Activated CD8-positive, alpha-beta memory T cell treated with anti-CD3 and anti-CD28 coated beads for 24 hours (primary cell): ENCODE measurements at places on chromosomes 12 and 14.
A peak's percentile ranks its signal among the peaks of the same experiment; 100 is the strongest.

DNA sequence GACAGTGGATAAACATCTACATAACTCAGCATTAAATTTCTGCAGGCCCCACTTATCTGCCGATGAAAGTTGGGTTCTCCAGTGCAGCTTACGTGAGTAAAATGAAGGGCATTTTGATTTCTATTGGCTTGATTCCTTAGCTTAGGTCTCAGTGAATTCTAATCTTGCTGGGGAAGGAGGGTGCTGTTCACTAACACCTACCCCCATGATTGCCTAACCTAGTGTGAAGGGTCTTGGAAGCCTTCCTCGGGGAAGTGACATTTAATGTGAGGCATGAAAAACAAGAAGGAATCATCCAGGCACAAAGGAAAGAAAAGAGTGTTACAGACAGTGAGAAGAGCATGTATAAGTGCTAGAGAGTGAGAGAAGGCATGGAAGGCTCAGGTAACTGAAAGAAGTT is 81.0 kb downstream of the DAAM1 start:
- DNase-seq = no peak

DNA sequence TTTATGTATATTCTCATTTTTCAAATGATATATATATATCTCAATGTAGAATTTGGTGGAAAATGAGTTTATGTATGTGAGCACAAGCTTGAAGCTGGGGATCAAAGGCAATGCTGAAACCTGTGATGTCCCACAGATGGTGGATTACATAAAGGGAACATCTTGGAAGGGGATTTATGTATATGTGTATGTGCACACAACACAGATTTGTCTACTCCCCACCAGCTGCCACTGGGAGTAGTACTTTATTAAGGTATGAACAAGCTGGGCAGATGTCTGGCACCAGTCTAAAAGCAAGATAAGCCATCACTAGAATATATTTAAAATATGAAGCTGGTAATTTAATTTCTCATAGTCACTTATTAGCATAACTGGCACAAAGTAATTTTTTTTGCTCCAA is 895.6 kb downstream of the SLC6A15 start:
- no peak for DNase-seq

GRCh38 chr12:42482748-42483520 is 106.6 kb downstream of the PRICKLE1 start:
- DNase-seq = peak; percentile 83

DNA sequence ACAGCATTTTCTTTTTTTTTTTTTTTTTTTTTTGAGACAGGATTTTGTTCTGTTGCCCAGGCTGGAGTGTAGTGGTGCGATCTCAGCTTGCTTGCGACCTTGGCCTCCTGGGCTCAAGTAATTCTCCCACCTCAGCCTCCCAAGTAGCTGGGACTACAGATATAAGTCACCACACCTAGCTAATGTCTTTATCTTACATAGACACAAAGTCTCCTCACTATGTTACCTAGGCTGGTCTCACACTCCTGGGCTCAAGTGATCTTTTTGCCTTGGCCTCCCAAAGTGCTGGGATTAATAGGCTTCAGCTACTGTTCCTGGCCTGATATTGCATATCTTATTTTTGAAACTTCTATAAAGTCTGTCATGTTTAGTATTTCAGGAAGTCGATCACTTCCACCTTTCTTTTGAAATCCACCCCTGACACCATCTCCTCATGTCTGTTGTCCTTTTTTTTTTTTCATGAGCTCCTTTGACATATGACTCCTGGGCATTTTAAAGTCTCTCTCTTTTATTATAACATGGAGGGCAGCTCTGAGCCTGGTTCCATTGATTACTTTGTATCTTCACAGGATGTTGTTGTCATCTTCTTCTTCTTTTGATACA is 5.9 kb upstream of the A2ML1 start:
- no peak for DNase-seq

GRCh38 chr12:63668028-63668799 is at the start of gene DPY19L2:
TSS of gene DPY19L2 (minus strand) at chr12:63668493. CDS start at chr12:63668393, 100 bp downstream.
- DNase-seq = peak; percentile 82

DNA sequence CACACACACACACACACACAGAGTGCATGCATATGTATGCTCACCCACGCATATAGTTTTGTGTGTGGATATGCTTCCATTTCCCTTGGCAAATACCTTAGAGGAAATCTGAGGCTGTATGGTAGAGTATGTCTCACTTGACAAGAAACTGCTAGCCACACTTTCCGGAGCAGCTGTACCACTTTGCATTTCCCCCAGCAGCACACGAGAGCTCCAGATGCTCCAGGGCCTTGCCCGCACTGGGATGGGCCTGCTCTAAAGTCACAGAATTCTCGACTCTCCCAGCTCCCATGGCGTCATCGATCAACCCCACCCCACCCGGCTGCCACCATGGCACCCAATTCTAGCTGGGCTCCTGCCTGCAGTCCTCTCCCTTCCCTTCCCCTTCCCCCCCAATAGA is 21.9 kb downstream of the CLMN start:
- DNase-seq = no peak

GRCh38 chr12:8038659-8039114 is 6.2 kb downstream of the FOXJ2 start:
- peak; percentile 67 for DNase-seq

- DNase-seq = no peak
Measured at GRCh38 chr14:34649344-34649743, 19.4 kb upstream of the SNX6 start.

DNA sequence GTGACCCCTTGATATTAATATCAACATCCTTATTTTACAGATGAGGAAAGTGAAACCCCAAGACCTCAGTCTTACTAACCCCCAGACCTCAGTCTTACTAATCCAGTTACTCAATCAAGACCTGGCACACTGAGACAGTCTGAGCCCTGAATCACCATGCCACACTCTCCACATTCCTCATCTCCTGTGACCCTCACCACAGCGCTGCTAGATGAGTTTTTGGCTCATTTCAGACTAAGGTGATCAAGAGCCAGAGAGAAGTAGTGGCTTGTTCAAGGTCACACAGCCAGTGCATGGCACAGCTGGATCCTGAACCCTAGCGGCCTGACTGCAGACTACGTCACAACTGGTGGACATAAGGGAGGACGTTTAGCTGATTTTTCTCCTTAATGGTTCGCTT is 579.2 kb downstream of the BCL11B start:
- no peak for DNase-seq
